Stimulated activated CD4-positive, alpha-beta T cell treated with anti-CD3 and anti-CD28 coated beads, Interleukin-2, amount 100 ng/mL, for 48 hours (primary cell): ENCODE measurements at places on chromosomes 2 and 18.

DNA sequence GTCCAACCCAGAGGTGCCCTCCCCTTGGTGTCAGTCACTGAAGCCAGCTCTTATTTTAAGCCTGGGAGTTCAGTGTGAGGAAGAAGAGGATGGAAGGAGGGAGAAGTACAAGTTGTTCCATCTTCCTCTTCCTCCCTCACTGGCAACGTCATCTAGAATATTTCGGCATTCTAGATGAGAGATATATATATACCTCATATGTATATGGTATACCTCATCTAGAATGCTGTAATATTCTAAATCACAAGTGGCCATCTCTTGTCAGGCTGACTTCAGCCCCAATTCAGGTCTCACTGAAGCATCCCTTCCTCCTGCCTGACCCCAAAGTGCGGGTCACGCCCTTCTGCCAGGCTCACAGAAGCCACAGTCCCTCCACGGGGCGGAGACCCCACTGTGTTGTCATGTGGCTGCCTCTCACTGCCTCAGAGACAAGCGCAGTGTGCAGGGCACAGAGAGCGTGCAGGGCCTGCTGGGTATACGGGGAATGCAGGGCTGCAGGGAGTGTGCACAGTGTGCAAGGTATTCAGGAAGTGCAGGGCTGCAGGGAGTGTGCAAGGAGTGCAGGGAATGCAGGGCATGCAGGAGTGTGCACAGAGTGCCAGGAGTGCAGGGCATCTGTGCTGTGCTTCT is 32.8 kb upstream of the B3GNT7 start:
- no peak for DNase-seq

- no peak for DNase-seq
Observed at GRCh38 chr18:830315-830901, 18.4 kb upstream of the YES1 start.

GRCh38 chr2:218645126-218645525 is 14.3 kb downstream of the ZNF142 start:
- DNase-seq, result no peak

GRCh38 chr2:28342081-28342967 is 50.3 kb upstream of the FOSL2 start:
- no peak for DNase-seq

DNA sequence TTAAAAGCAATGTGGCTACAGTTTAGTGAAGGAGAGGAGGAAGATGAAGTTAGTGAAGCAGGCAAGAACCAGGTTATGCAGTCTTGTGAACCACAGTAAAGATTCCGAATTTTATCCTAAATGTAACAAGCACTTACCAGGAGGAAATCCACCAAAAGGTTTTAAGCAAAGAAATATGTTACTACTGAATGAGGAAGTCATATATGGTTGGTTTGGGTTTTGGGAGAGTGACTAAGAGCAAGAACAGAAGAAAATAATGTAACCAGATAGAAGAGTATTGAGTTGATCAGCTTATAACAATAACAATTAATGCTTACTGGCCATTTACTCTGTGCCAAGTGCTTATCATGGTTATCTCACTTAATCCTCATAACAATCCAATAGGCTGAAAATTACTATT is 1.9 kb downstream of the USP37 start:
- no peak for DNase-seq

DNA sequence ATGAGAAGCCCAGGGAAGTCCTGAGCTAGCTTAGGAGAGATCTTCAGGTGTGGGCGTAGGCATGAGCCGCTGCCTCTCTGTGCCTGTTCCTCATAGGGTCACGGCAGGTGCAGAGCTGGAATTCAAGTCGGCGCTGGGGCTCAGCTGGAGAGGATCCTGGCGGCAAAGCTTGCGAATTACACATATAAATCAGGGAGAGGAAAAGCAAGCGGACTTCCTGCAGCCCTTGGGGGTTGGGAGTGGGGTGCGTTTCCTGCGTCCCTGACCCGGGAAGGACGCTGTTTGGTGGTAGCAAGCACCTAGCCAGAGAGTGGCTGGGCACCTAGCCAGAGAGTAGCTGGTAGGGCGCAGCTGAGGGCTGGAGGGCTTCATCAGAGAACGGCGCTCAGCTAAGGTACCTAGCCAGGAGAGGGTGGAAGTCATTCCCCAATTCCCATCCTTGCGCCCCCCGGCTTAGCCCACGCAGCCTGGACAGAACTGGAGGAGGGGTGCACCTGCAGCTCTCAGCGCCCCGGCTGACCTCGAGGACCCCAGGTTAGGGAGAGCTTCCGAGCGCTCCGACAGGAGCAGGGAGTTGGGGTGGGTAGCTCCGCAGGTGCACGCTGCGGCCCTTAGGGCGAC is 459 bp upstream of the EFR3B start:
- peak; percentile 4 for DNase-seq

DNA sequence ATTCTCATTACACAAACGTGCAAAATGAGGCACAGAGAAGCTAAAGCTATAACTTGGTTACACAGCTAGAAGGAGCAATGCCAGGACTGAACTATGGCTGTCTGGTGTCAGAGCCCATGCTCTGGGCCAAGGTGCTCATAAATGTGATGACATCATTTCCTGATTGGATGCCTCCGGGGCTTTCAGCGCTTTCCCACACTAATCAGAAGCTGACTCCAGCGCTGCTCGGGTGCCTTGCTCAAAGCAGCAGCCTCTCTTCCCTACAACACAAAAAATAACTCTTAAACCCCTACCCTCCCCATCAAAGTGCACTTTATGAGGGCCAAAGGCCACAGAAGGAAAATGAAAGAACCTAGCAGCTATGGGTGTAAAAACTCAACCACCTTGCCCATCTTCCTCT is 90.7 kb downstream of the STK39 start:
- no peak for DNase-seq

DNA sequence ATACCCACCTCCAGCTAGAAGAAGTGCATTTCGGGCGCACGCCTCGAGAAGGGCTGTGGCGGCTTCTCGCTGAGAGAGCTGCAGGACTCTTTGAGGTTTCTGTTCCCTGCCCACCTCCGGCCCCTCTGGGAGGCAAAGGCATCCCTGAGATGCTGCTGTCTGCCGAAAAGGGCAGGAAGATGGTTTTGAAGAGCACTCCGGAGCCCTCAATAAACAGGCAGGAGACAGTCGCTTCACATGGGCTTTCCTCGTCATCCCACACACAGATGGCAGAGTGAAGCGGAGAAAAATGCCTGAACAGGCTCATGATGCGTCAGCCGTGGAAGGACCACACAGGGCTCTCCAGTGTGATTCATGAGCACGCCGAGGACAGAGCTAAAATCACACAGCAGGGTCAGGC is 25.4 kb upstream of the GLI2 start:
- DNase-seq, result no peak

GRCh38 chr2:71611781-71612527 is 158.6 kb downstream of the DYSF start:
- DNase-seq, result no peak

DNA sequence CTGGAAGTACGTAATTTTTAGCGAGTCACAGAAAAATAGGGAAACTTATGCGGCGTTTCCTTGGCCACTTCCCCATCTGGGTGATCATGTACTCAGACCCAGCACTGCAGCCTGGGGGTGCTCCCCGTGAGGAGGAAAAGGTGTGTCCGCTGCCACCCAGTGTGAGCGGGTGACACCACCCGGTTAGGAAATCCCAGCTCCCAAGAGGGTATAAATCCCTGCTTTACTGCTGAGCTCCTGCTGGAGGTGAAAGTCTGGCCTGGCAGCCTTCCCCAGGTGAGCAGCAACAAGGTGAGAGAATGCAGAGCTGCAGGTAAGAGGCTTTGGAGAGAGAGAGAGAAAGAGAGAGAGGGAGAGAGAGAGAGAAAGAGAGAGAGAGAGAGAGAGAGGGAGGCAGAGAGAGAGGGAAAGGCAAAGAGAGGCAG is at the start of gene IL1R2:
Gene IL1R2, plus strand, starts transcription at position 240 of the 425 bp plus-strand sequence. CDS start 16,616 bp downstream, outside the sequence.
- no peak for DNase-seq

- no peak for DNase-seq
Observed at GRCh38 chr18:47175283-47175897, 774 bp downstream of the IER3IP1 start.

DNA sequence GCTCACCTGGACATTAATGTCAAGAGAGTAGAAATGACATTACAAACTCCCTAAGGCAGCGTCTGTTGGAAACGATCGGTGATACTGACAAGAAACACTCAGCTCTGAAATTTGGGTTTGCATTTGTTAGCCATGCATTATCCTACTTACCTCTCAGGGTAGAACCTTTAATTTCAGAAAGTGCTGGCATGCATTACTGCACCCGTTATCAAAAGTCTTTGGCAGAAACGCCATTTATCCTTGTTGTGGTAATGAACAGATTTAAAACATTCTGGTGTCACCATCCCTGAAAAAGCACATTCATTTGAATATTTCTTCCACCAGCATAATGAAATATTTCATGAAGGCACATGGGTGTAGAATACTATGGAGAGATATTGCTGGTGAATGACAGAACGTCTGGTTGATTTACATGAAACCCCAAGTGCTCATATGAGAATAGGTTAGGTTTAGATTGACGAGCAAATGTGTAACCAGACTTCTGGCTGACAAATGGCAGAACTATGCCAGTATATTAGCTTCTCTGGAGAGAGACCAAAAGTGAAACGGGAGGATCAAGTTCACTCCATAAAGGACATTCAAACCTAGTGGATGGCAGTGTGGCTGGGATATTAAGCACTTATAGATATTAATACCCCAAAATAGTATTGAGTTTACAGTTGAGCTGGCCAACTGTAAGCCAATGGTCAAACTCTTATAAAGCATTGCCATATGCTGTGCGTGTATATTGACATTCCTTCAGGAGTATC is 53.5 kb upstream of the ITGB6 start:
- DNase-seq, result no peak

DNA sequence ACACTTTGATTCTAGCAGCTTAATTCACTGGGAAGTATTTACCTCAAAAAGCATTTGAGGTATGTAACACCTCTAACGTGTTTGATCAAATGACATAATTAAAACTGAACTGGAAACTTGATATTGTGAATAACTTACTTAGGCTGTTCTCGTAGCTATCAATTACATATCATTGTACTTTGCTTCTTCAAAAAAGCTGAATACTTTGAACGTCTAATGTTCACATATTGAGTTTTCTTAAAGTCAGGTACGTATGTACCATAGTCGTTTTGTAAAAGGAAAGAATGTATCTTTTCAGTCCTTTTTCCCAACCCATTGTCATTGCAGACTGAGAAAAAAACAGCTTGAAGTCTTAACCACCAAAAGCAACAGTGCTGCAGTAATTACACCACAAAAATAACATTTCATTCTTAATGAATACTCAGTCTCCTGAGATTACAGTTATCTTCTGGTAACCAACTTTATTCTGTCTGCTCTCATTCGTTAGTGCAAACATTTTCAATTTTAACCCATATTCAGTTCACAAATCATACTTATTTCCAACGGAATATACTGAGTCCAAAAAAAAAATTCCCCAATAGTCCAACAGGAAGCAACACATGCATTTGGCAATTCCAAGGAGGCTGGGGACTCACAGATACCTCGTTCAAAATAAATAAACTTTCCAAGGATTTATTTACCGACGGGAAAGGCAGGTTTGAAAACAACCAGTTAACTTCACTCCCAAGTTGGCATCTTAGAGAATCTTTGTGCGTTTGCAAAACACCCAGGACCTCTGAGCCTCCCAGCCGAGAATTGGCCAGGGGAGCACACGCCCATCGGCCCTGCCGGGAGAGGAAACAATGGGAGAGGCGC is 1.1 kb downstream of the CHN1 start:
- DNase-seq, result no peak
